ENCODE measurements at places on chromosomes 2 and 18.

GRCh38 chr18:40088130-40088529, 1866.9 kb upstream of the PIK3C3 start:
- no peak for DNase-seq

- DNase-seq, result no peak
Observed at GRCh38 chr2:63064661-63065060, 14.0 kb downstream of the OTX1 start.

DNA sequence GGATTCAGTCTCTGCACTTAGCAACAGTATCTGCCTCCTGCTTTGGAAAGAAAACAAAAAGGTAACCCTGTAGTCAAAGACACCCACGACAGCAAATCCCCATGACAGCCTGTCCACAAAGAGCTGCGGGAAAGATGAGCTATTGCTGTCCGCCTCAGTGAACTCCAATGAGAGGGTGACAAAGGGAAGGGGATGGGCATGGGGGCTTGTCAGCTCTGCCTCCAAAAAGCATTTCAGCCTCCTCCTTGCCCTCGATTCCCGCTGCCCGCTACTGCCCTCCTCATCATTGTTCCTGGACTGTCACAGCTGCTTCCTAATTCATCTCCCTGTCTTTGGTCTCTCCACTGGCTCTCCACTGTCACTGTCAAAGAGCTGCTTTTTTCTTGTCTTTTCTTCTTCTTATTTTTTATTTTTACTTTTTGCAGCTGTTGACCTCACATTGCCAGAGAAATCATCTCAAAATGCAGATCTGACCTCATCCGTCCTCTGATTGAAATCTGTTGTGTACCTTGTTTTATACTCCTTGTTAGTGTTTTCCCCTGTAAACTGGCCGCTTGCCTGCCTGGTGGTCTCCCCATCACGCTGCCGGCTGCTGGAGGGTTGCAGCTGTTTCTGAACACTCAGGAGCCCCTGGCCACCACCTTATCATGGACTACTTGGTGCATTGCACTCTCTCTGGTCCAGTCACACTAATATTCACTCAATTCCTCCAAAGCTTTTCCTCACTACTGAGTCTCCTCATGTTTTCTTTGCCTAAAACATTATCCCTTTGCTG, 7.9 kb upstream of the E2F6 start:
- DNase-seq, result no peak

GRCh38 chr2:217926801-217927200, 76.0 kb downstream of the TNS1 start:
- no peak for DNase-seq

- no peak for DNase-seq
Observed at GRCh38 chr2:119718501-119719260, 39.7 kb downstream of the TMEM177 start.

Data from T-cell (primary cell).